Calu3 (cell line): ENCODE measurements at places on chromosomes 4 and X. TPM values are rescaled to one million over a fixed set of nuclear protein-coding genes. Genes with fewer than 3 reads are reported as not detected.

GRCh38 chr4:120680647-120681228, 241.8 kb downstream of the PRDM5 start:
- no peaks in the 10 kb centered on the region for H3K27me3 ChIP-seq
- H3K27ac ChIP-seq = no peak overlapping the region
- no peaks in the 10 kb centered on the region for H3K36me3 ChIP-seq

Gene DCHS2
- 0.07 TPM in 2 replicates for total RNA-seq

- no peaks in the 10 kb centered on the region for H3K36me3 ChIP-seq
- H3K27me3 ChIP-seq = no peaks in the 10 kb centered on the region
- DNase-seq = no peak
- H3K27ac ChIP-seq = no peak overlapping the region
- no peaks in the 10 kb centered on the region for H3K4me1 ChIP-seq
- H3K4me3 ChIP-seq = no peak overlapping the region
Observed at GRCh38 chr4:121061215-121061614, 11.1 kb downstream of the NDNF start.

GRCh38 chrX:11611965-11612364, 53.8 kb downstream of the ARHGAP6 start:
- no peaks in the 10 kb centered on the region for H3K36me3 ChIP-seq
- no peak overlapping the region for H3K27ac ChIP-seq
- no peak overlapping the region for H3K4me3 ChIP-seq

- H3K36me3 ChIP-seq = peaks cover 4% of the 10 kb centered on the region
- H3K27me3 ChIP-seq = no peaks in the 10 kb centered on the region
- peak overlapping the region; percentile 6 for H3K27ac ChIP-seq
- H3K4me3 ChIP-seq = no peak overlapping the region
- H3K4me1 ChIP-seq = peaks cover 23% of the 10 kb centered on the region
Observed at GRCh38 chrX:74343343-74344279, 39.6 kb downstream of the ZCCHC13 start.

GRCh38 chr4:68082758-68083157, 46.9 kb downstream of the TMPRSS11F start:
- no peaks in the 10 kb centered on the region for H3K36me3 ChIP-seq
- H3K27me3 ChIP-seq = no peaks in the 10 kb centered on the region
- H3K27ac ChIP-seq = no peak overlapping the region
- H3K4me1 ChIP-seq = no peaks in the 10 kb centered on the region

Gene HSFX2
- 0.76 and 2.1 TPM in 2 replicates for total RNA-seq

Gene SLITRK4
- total RNA-seq = not detected in 2 replicates

DNA sequence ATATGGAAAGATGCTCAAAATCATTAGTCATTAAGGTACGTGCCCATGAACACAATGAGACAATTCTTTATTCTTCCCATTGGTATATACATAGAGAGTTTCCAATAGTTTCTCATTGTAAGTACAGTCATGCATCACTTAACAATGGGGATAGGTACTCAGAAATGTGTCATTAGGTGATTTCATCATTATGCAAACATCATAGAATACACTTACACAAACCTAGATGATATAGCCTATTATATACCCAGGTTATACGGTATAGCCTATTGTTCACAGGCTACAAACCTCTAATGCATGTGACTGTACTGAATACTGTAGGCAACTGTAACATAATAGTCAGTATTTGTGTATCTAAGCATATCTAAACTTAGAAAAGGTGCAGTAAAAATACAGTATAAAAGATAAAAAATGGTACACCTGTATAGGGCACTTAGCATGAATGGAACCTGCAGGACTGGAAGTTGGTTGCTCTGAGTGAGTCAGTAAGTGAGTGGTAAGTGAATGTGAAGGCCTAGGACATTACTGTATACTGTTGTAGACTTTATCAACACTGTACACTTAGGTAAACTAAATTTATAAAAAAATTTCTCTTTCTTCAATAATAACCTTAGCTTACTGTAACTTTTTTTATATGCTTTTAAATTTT, 49.6 kb downstream of the KLHL13 start:
- H3K4me3 ChIP-seq = no peak overlapping the region
- no peaks in the 10 kb centered on the region for H3K36me3 ChIP-seq
- no peak for DNase-seq
- no peaks in the 10 kb centered on the region for H3K4me1 ChIP-seq
- H3K27ac ChIP-seq = no peak overlapping the region

- DNase-seq = no peak
- no peaks in the 10 kb centered on the region for H3K4me1 ChIP-seq
- H3K27ac ChIP-seq = no peak overlapping the region
- H3K4me3 ChIP-seq = no peak overlapping the region
- no peaks in the 10 kb centered on the region for H3K36me3 ChIP-seq
- no peaks in the 10 kb centered on the region for H3K27me3 ChIP-seq
Observed at GRCh38 chr4:85656759-85657505, 182.0 kb downstream of the ARHGAP24 start.

DNA sequence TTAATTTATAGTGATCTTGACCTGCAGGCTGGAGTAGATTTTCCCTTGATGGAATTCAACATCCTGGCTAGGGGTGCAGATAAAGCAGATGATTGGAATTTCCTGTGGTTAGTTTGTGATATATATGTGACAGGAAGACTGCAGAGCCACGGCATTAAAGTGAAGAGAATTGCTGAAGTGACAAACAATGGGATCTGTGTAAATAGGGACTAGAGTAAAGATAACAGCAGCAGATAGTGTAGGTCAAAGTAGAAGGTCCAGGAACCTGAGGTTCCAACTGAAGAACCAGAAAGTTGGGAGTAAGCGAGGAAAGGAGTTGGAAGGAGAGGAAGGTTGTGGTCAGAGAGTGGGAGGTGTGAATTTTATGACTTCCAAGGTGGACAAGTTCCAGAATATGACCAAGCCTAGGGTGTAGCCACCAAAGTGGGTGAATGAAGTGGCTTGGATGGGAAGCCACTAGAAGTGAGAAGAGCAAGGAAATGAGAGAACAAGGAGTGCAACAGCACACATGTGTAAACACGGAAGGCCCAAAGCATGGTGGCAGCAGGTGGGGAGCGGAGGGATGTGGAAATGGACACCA, 325.0 kb downstream of the RAB28 start:
- no peak overlapping the region for H3K4me3 ChIP-seq
- H3K27ac ChIP-seq = no peak overlapping the region
- no peaks in the 10 kb centered on the region for H3K4me1 ChIP-seq
- DNase-seq = no peak

Gene CENPE
- total RNA-seq = 17.9 and 23.5 TPM in 2 replicates

GRCh38 chr4:135032670-135033069, 831.1 kb upstream of the PABPC4L start:
- H3K27me3 ChIP-seq = no peaks in the 10 kb centered on the region
- no peaks in the 10 kb centered on the region for H3K4me1 ChIP-seq
- no peaks in the 10 kb centered on the region for H3K36me3 ChIP-seq
- DNase-seq = no peak
- H3K27ac ChIP-seq = no peak overlapping the region
- no peak overlapping the region for H3K4me3 ChIP-seq

GRCh38 chr4:148359769-148360168, 82.4 kb downstream of the NR3C2 start:
- H3K27ac ChIP-seq = no peak overlapping the region
- no peaks in the 10 kb centered on the region for H3K36me3 ChIP-seq
- H3K27me3 ChIP-seq = no peaks in the 10 kb centered on the region
- DNase-seq = no peak
- H3K4me1 ChIP-seq = peaks cover 8% of the 10 kb centered on the region
- no peak overlapping the region for H3K4me3 ChIP-seq

Gene FAM114A1
- total RNA-seq = 18.5 and 22.1 TPM in 2 replicates

DNA sequence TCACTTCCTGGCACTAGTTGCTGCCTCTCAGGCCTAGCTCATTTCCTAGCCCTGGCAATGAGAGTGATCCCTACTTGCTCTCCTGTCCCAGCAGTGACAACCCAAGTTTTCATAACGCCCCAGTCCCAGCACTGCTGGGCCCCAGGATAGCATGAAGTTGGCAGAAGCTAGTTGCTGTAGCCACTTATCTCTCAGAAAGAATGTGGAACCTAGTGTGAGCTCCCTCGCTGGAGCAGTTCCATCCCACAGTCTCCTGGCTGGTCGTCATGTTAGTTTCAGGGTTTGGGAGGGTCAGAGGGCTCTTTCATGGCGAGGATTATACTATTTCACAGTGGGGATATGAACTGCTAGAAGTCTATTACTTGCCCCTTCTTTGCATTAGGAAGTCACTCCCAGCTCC, 5.1 kb downstream of the PF4 start:
- no peaks in the 10 kb centered on the region for H3K36me3 ChIP-seq

Gene PPEF2
- total RNA-seq = not detected in 2 replicates

DNA sequence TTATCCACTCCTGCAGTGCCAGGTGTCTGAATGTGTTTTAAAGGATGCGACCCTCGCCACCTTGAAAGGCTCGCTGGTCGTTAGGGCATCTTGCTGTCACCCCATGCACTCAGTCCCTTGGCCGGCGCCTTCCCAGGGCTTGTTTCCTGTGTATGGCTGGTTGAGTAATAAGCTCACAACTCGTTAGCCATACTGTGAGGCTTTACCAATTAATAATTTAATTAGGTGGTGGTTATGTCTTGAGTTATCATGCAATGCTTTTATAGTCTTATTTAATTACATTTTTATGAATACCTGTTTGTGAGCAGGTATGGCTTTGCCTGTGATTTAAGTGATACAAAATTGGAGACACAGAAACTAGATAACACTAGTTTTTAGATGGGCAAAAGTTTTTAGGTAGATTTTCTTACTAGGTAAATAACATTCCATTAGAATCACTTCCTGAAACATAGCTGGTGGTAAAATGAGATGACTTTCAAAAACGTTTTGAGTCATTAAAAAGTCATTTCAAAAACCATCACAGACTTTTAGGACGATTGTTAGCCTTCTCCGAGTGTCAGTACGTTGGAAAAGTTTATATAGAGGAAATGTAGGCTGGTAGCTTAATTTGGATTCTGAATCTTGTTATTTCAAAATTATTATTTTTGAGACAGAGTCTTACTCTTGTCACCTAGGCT, 18.2 kb downstream of the PTTG2 start:
- peak overlapping the region; percentile 17 for H3K27ac ChIP-seq
- peaks cover 6% of the 10 kb centered on the region for H3K36me3 ChIP-seq
- peak overlapping the region; percentile 67 for H3K4me3 ChIP-seq
- peaks cover 26% of the 10 kb centered on the region for H3K4me1 ChIP-seq
- DNase-seq = peak; percentile 28
- no peaks in the 10 kb centered on the region for H3K27me3 ChIP-seq

GRCh38 chr4:106463622-106464021, 95.0 kb upstream of the GIMD1 start:
- no peak overlapping the region for H3K27ac ChIP-seq
- DNase-seq = no peak
- H3K36me3 ChIP-seq = no peaks in the 10 kb centered on the region
- no peaks in the 10 kb centered on the region for H3K4me1 ChIP-seq
- H3K4me3 ChIP-seq = no peak overlapping the region

Gene ZMAT1
- total RNA-seq = 4.0 and 4.4 TPM in 2 replicates

Gene AGTR2
- not detected in 2 replicates for total RNA-seq

Gene TRAPPC11
- total RNA-seq = 20.0 and 21.5 TPM in 2 replicates

Gene CACNA1F
- total RNA-seq = not detected in 2 replicates

DNA sequence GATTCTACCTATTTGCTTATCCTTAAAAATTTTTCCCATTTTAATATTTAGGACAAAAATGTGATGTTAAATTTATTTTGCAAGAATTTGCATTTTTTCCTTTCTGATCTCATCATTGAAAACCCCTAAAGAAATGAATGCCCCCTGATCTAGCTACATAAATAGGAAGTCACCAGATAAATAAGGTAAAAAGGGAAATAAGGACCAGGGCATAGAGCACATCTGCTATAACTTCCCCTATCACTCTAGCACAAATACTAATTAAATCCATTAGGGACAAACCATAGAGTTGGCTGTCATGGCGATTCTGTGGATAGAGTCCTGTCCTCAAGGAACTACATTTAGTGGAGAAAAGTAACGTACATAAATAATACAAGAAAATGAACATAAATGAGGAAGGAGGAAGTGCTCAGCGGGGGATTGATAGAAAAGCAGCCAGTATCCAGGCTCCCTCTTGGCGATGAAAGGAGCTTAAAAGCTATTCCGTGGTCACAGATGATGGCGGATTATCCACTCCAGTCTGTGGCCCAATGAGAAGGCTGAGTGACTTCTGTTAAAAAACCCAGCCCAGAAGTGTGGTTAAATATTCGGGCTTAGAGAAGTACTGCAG, 76.9 kb upstream of the RPL34 start:
- no peak for DNase-seq
- peaks cover 20% of the 10 kb centered on the region for H3K27me3 ChIP-seq
- peaks cover 4% of the 10 kb centered on the region for H3K36me3 ChIP-seq

DNA sequence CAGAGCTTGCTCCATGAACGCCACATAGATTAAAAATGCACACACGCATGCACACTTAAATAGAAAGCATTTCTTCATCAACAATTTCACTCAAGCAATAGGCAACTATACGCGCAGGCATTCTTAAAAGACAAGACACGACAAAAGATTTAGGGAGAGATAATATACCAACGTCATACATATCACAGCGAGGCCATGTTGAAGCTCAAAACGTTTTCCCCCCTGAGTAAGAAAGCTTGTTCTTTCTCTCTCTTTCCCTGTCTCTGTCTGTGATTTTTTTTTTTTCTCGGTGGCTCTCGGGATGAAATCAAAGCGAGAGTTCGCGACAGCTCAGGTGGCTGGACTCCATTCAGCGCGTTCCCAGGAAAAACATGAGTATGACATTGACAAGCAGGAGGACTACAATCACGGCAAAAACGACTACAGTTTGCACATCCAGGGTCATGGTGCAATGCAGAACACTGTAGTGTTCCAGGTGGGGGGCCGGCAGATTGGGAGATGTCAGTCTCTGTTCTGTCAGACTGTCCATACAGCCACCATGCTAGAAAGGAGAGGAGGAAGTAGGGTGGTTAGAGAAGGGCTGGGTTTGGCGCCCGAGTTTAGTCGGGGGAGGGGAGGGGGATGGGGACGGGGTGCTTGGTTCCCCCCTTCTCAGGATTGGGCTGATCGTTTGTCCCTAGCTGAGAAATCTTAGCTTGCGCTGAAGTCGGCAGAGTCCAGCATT, 30.7 kb downstream of the ARHGEF9 start:
- peak overlapping the region; percentile 79 for H3K4me3 ChIP-seq
- peak; percentile 2 for DNase-seq
- H3K4me1 ChIP-seq = peaks cover 7% of the 10 kb centered on the region

DNA sequence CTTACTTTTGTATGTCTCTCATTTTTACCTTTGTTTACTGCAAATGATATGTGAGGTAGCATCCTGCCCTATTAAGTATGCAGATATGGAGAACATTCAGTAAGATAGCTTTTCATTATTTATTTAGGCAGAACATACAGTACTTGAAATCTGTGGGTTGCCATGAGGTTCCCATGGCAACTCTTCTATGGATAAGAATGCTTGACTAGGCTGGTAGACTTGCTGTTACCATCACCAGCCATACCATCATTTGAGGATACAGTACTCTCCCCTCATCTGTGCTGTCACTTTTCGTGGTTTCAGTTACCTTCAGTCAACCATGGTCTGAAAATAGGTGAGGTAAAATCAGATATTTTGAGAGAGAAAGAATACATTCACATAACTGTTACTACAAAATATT, 56.7 kb downstream of the NAF1 start:
- no peak for DNase-seq
- no peak overlapping the region for H3K27ac ChIP-seq
- H3K36me3 ChIP-seq = no peaks in the 10 kb centered on the region
- H3K27me3 ChIP-seq = no peaks in the 10 kb centered on the region
- no peaks in the 10 kb centered on the region for H3K4me1 ChIP-seq

GRCh38 chr4:20528508-20528907, 171.8 kb upstream of the PACRGL start:
- H3K4me3 ChIP-seq = no peak overlapping the region
- H3K4me1 ChIP-seq = no peaks in the 10 kb centered on the region
- no peaks in the 10 kb centered on the region for H3K36me3 ChIP-seq
- no peak overlapping the region for H3K27ac ChIP-seq

Gene DCUN1D4
- 40.2 and 40.3 TPM in 2 replicates for total RNA-seq
